Activated T-helper 1 cell treated with Interleukin-2 at 50 U/mL for 16 hours (primary cell): ENCODE measurements at places on chromosomes 1 and 21.
A peak's percentile ranks its signal among the peaks of the same experiment; 100 is the strongest.

GRCh38 chr1:13498553-13498952 lies 15.2 kb downstream of the LRRC38 start:
- no peak for DNase-seq

GRCh38 chr1:221053889-221054288 lies 174.6 kb downstream of the HLX start:
- no peak for DNase-seq

DNA sequence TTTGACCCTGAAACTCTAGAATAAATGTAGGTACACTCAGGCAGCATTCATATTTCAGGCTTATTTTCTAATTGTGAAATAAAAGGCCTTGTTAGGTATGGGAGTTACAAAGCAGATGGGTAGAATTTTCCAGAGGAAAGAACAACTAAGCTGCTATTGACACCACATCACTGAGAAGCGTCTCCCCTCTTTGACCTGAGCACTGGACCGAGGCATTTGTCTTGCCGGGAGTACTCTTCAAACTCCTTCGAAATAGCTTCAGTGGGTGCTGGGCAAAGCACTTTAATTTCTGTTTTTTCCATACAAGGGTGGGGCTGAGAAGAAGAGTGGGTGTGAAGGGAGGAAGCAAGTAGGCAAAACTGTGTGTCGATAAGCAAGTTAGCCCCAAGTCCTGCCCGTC lies 36.4 kb downstream of the ABCA4 start:
- no peak for DNase-seq

DNA sequence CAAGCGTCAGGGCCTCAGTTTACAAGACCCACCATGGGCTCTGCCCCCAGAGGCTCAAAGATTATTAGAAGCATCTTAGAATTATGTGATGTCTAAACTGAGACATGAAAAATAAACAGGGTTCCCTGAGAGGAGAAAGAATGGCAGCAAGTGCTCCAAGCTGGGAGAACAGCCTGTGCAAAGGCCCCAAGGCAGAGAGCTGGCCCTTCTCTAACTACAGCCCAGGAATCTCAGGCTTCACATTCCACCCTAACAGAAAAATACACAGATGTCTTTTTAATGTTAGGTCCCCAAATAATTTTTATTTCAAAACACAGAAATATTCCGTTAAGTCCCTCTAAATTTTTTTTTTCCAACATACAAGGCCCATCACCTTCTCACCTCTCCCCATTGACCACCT lies 21.7 kb downstream of the SSBP3 start:
- DNase-seq = no peak

GRCh38 chr21:46189959-46190490 lies 5.8 kb upstream of the SPATC1L start:
- DNase-seq = no peak

- DNase-seq = no peak
Observed at GRCh38 chr1:21762022-21762404, 20.9 kb downstream of the USP48 start.

DNA sequence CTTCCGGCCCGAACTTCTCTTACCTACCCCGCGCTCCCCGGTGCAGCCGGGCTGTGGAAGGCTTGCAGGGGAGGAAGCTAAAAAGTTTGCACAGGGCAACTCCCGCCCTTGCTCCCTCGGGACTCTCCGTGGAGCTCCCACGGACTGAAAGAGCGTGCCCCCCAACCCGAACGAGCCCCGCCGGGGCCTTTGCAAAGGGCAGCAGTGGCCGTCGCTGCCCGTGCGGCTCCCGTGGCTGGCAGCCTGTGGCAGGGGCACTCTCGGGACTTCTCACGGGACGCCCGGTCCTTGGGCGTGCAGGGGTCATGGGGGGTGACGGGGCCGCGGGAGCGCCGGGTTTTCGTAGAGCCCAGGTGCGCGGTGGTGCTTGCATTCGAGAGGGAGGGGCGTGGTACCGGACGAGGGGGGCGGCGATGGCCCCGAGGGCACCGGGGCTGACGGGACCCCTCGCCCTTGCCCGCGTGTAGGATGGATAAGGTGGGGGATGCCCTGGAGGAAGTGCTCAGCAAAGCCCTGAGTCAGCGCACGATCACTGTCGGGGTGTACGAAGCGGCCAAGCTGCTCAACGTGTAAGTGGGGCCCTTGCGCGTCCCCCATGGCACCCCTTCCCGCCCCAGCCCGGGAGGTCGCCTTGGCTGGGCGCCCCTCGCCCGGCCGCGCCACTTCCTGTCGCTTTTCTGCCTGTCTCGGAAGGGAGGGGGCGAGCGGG lies 711 bp downstream of the GADD45A start:
- peak; percentile 49 for DNase-seq

- DNase-seq = peak; percentile 42
Observed at GRCh38 chr1:26164036-26164860, 4.5 kb downstream of the C1orf232 start.

DNA sequence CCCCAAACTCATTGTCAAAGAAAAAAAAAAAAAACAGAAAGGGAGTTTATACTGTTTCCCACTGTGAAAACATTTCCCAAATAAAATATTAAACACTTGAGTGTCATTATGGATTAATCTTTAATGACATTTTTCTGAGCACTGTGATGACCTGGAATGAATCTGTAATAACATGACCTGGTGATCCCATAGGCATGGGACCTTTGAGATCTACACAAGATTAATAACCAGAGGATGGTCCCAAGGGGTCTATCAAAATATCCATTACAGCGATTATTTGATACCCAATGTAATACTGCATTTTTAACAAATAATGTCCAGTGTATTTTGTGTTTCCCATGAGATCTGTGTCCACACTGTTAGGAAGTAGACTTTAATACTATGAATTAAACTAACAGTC lies 32.4 kb upstream of the NCAM2 start:
- no peak for DNase-seq

DNA sequence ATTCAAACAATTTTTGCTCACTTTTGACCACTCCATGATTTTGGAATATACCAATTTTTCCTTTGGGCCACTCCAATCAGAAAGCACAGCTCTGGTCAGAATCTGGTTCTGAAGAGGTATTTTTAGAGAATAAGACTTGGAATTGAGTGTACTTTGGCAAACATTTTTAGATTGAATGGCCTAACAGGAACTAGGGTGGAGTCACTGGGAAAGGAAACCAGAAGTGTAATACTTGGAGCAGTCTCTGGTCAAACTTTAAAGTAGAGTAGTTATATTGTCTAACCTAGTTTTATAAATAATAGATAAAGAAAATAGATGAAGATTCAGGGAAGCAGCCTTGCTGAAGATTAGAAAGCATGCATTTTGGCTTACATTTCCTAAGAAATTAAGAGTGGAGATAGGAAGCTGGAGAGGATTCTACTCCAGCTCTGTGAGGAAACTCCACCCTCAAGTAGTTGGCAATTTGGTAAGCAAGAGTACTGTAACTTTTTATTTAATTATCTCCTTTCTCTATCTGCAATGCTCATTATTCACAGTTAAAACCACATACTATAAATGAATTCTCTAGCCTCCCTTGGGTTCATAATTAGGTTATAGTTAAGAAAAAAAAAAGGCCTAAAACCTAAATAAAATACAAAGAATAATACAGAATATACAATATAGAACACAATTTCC lies 15.8 kb downstream of the STIL start:
- no peak for DNase-seq

- no peak for DNase-seq
Observed at GRCh38 chr1:23867542-23867894, 572 bp downstream of the FUCA1 start.

GRCh38 chr1:3993619-3994375 lies 93.7 kb upstream of the C1orf174 start:
- no peak for DNase-seq

DNA sequence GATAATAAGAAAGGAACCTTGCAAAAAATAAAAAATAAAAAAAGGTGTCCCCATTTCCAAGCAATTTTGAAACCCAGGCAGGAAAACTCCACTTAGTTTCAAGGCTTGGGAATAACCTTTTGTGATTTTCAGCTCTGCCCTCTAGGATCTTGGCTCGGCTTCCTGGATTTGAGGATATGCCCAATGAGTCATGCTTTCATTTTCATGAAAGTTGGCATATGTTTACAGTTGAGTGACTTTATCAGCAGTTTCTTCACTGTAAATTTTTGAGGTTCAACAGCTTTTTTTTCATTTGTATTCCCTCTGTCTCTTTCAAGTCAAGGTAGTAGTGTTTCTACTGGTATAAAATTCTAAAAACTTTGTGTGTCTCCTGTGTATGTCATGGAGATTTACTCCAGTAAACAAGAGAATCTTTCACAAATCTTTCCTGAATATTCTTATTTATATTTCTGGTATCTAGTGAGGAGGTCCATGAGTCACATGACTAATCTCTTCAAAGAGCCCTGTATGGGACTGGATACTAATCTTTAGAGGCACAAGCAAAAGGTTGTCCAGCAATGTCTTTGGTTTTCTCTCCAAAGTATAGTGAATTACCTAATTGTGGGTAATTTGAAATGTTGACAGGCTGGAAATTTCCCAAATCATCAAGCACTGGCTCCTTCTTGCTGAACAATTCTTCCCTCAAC lies 335.3 kb downstream of the BRINP2 start:
- DNase-seq = no peak

- no peak for DNase-seq
Observed at GRCh38 chr1:185281245-185281644, 35.8 kb downstream of the IVNS1ABP start.

GRCh38 chr1:200525090-200525987 lies 95.2 kb downstream of the KIF14 start:
- DNase-seq = no peak

DNA sequence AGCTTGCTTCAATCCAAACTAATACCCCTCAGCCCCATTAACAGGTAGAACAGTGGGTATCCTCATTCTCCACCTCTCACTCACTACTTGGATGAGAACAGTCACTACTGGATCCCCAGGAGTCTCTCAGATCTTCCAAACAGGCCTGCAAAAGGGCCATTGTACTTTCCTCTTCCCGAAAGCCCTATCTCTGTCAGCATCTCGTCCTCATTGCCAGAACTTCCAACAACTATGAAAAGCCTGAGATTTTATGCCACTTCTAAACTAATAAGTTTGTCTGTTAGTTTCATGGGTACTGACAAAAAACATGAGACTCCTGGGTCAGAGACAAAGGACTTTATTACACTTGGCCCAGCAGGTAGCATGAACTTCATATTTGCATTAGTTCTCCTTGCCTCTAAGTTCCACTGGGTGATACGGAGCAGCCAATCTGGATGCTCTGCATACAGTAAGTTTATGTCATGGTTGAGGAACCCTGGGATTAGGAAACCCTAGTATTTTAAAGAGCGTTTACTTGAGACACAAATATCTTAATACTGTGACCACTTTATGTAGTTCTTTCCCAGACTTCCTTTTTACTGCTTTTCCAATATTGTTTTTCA lies 38.1 kb downstream of the VANGL2 start:
- DNase-seq = no peak

DNA sequence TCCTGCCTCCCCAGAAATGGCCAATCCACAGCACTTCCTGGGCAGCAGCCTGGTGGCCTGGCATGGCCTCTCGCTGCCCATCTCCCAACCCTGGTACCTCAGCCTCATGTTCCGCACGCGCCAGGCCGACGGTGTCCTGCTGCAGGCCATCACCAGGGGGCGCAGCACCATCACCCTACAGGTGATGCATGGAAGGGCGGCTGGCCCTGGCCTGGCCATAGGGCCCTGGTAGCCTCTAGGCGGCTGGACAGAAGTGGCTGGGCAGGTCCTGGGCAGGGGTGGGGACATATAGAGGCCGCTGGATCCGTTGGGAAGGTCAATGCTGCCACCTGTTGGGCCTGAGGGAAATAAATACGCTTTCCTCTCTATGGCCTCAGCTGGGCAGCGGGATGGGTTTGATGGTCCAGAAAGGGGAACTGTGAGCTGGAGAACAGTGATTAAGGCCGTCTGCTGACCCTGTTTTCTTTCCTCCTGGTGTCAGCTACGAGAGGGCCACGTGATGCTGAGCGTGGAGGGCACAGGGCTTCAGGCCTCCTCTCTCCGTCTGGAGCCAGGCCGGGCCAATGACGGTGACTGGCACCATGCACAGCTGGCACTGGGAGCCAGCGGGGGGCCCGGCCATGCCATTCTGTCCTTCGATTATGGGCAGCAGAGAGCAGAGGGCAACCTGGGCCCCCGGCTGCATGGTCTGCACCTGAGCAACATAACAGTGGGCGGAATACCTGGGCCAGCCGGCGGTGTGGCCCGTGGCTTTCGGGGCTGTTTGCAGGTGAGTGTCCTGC lies 14.4 kb downstream of the CELSR2 start:
- DNase-seq = peak; percentile 54

DNA sequence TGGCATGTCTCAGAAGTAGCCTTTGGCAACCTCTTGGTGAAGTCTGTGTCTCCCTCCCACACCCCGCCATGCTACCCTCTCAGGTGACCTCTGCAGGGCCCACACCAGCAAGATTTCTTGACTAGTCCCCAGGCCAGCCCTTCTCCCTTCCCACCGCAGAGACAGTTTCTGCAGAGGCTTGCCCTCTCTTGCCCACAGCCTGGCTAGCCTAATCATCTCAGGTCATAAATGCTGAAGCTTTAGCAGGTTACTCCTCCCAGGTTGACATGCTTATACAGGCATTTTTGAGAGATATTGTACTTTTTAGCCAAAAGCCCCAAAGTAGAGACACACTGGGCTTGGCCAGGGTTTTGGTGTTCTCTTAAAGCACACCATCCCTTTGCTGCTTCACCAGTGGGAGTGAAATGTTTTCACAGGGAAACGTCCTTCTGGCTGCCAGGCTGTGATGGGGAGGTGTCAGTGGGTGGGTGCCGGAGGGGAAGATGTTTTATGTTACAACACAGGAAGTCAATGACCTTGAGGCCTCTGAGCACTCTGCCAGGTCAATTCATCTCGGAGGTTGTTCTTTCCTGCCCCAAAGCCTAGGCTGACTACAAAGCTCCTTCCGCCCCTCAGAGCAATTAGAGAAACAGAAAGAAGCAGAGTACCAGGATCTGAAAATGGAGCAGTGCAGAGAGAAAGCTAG lies 58.5 kb downstream of the STYXL2 start:
- DNase-seq = no peak

GRCh38 chr1:237211031-237211430 lies 169.0 kb downstream of the RYR2 start:
- no peak for DNase-seq
